Activated naive CD4-positive, alpha-beta T cell (primary cell): ENCODE measurements at places on chromosomes 16 and 17.

DNA sequence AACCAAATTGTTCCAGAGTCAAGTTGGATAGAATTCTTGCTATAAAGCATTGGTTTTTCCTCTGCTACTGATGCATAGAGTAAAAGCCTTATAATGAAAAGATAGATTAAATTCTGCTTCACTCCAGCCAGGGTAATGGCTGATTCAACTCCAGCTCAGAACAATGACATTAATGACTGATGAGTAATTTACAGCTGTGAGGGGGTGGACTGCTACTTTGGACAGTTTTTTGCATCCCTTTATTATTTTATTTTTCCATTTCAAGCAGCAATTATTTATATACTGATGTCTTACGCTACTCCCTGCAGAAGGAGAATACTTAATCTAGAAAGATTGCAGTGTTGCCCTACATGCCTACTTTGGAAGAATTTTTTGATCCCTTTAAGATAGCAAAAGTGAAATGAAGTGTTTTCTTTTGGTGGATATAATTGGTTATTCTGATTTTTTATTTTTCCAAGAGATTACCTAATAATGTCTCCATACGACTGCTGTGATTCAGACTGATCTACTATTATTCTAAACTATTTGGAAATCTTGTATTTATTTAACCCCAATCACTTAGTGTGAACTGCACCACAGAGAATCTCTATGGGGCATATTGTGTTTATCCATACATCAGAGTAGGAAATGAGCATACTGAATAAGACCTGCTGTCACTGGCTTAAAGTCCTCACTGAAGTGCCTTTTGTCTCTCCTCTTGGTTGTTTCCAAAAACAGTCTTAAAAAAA lies 149.5 kb downstream of the TRIM37 start:
- DNase-seq, result no peak

DNA sequence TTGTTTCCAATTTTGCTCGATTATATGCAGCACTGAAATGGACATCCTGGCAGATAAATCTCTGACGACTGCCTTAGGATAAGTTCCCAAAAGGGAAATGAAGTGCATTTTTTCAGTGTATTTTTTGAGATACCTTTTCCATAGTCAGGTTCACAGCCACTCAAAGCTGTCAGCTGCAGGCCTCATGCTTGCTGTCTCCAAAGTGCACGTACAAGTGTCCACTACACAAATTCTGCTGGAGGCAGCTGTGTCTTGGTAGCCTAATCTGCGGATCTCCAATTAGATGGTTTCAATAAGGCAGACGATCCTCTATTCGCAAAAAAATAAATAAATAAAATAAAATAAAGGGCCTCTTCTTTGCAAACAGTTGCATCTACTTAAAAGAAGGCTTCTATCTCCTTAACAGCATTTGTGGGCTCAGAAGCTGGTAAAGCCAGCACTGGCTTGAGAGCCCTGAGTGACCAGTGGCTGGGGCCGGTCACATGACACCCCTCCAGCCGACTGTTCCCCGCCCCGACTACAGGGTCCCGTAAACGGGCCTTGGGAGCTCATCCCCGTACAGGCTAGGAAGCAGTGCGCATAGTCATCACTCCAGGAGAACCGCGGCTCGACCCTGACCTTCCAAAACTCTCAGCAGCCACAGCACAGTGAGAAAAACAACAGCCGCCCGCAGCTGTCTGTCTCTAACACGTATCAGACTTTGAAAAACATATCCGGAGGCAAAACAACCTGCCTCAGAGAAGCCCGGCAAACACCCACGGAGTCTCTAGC lies 18.8 kb downstream of the RPH3AL start:
- no peak for DNase-seq

DNA sequence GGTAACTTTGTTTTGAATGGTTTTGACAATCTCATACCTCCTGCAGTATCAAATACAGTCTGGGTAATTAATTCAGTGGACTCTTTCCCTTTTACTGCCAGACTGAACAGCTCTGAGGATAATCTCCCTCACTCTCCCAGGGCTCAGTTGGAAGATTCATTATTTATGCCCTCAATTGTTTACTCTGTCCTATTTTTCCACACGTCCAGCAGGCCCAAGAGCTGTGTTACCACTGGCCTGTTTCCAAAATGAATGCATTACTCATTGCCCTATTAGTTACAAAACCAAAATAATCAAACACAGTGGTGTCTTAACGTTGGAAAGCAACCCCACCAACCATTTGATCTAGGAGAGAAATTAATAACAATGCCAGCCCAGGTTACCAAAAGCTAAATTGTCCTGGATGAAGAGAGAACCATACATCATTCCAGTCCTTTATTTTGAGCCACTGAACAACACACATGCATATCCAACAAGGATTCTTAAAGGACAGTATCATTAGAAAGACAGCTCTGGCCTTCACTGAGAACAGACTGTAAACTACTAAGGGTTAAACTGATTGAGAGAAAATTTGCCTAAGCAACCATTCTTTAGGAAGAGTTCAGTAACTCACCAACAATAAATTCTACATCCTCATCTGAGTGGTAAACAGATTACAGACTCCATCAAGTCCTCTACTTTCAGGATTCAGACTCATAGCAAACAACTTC lies 34.5 kb downstream of the FAM222B start:
- no peak for DNase-seq

DNA sequence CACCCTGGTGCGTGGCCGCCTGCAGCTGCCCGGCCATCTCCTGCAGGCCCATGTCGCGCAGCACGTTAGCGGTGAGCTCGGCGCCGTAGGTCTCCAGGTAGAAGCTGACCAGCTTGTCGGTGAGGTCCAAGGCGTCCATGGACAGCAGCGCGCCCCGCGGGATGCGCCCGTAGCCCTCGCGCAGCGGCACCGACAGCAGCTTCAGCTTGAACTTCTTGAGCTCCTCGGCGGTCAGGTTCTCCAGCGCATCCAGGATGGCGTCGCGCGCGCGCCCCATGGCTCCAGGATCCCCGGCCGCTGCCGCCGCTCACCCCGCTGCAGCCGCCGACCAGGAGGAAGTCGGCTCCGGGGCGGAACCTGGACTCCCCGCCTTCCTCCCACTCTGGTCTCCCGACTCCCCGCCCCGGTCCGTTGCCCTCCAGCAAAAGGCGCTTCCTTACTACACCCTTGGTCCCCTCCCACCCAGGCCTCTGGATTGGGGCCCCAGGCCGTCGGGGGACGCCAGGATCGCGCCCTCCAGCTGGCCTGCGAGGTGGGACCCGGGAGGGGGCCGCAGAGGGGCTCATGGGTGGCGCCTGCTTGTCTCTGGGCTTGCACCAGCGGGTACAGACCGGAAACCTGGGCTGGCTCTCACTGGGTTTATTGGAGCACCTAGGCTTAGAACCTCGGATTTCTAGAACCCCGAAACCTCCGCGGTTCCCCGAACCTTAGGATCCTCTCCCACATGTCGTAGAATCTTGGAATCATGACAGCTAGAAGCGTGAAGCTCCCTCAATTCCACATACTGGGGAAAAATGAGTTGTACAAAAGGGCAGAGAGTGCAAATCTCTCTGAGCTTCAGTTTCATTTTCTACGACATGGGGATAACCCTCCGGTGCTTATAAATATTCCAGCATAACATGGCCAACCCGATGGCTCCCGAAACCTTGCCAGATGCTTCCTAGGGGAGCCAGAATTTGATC lies at the start of gene PYCARD:
TSS of gene PYCARD (minus strand) at position 347 of the 962 bp plus-strand sequence. CDS start at position 277, 70 bp downstream.
- DNase-seq, result no peak

DNA sequence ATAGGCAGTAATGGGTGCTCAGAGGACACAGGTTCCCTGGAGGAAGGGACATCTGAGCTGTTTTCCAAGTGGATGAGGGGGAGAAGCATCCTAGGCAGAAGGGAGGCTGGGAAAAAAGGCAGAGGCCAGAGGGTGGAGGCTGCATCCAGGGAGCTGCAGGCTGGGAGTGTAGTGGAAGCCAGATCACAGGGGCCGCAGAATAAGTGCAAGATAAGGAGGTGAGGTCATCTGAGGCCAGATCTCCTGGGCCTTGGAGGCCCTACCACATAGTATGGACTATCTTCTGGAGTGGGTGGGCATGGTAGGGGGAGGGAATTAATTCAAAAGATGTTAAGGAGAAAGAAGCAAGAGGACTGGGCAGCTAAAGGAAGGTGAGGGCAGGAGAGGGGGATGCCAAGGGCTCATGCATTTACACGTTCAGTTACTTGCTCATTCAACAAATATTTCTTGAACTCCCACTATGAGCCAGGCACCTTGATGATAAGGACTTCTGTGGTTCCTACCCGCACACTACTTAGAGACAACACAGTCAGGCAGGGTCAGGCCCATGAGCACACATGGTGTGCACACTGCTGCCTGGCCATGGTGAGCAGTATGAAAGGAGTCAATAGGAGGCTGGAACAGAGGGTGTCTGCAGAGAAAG lies 2.4 kb upstream of the RIPOR1 start:
- no peak for DNase-seq

GRCh38 chr16:20216591-20217217 lies 110.6 kb downstream of the GP2 start:
- no peak for DNase-seq

DNA sequence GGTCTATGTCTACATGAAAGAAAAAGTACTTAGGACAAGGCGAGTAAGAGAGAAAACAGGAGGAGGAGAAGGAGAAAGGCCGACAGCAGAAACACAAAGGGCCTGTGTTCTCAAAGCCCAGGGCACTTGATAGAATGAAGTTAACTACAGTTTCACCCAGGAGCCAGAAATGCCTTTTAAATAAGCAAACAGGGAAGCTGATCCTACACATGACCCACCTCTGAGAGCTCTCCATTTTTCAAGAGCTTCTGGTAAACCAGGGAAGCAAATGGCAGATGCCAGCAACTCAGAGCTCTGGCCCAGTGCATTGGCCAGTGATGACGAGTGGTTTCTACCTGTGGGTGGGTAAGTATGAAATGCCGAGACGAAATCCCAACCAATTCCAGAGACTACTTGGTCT lies 163.4 kb downstream of the ZFHX3 start:
- no peak for DNase-seq

GRCh38 chr16:79816081-79816497 lies 215.6 kb upstream of the MAF start:
- no peak for DNase-seq
